T-cell (primary cell): ENCODE measurements at places on chromosomes 11 and 22.

DNA sequence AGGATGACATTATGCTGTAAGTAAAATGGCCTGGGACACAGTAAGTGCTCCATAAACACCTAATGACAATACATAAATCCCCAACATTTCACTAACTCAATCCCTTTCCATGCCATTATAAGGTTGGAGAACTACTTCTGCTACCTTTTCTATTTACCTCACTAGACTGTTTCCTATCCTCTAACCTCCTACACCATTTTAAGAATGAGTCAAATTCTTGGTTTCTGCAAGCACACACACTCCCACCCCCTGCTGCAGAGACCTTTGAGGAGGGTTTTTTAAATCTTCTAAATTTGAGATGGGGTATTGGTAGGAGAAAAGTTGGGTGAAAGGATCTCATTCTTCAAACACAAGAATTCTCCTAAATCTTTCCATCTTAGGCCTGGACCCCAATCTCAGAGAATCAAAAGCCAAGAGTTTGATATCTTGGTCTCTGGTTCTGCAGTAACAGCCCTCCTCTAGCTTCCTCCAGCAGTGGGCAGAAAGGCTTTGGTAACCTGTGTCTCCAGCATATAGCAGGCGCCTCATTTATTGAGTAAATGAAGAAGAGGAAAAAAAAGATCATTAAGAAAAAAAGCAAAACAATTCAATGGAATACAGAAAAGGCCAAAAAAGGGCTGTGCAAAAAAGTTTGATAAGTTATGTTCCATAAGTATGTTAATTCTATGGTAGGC, 42.3 kb downstream of the SYTL2 start:
- no peaks in the 10 kb centered on the region for H3K27me3 ChIP-seq
- no peak for DNase-seq
- H3K27ac ChIP-seq, result no peak overlapping the region
- H3K4me1 ChIP-seq, result no peaks in the 10 kb centered on the region

- H3K4me3 ChIP-seq, result no peak overlapping the region
- H3K27ac ChIP-seq, result no peak overlapping the region
- no peaks in the 10 kb centered on the region for H3K36me3 ChIP-seq
- DNase-seq, result no peak
Measured at GRCh38 chr11:31690041-31690440, 121.1 kb downstream of the PAX6 start.

- H3K27me3 ChIP-seq, result no peaks in the 10 kb centered on the region
- DNase-seq, result no peak
- peaks cover 4% of the 10 kb centered on the region for H3K36me3 ChIP-seq
- no peak overlapping the region for H3K27ac ChIP-seq
- peaks cover 6% of the 10 kb centered on the region for H3K4me1 ChIP-seq
- H3K4me3 ChIP-seq, result no peak overlapping the region
Measured at GRCh38 chr11:999009-999408, 37.5 kb downstream of the MUC6 start.

DNA sequence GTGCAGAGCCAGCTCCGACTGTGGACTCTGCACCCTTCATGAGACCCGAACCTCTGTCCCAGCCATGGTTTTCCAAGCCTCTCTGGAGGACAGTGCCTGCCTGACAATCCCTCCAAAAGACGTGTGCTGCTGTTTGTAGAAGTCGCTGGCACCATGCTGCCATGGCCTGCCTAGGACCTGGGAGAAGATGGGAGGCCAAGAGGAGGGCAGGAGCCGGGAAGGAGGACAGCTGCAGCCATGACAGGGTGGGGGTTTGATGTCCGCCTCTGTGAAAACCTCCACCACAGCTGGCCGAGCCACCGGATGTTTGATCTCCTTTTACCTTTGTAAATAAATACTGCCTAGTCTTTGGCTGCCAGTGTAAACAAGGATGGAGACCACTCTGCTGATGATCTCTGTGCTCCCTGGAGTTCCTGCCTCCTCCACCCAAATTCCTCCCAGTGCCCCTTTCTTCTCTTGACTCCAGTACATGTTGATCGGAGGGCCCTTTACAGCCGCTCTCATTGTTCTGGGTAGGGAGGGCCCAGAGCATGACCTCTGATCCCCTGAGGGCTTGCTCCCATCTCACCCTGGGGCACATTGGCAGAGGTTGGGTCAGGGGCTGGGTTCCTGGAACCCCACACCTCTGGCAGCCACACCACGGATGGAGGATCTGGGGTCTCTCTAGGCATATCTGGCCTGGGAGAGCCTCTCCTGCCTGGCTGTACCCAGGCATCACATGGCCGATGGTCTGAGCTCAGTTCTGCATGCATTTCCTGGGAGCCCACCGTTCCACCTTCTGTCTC, 66.9 kb downstream of the BCR start:
- no peak overlapping the region for H3K4me3 ChIP-seq
- peaks cover 98% of the 10 kb centered on the region for H3K4me1 ChIP-seq
- no peaks in the 10 kb centered on the region for H3K36me3 ChIP-seq

GRCh38 chr11:66115638-66116301, 45.7 kb downstream of the PACS1 start:
- H3K36me3 ChIP-seq, result no peaks in the 10 kb centered on the region
- peaks cover 77% of the 10 kb centered on the region for H3K4me1 ChIP-seq
- peak overlapping the region; percentile 71 for H3K27ac ChIP-seq
- H3K27me3 ChIP-seq, result no peaks in the 10 kb centered on the region

GRCh38 chr11:11391796-11392463, 38.9 kb upstream of the CSNK2A3 start:
- H3K27me3 ChIP-seq, result peaks cover 12% of the 10 kb centered on the region
- no peaks in the 10 kb centered on the region for H3K36me3 ChIP-seq
- no peak for DNase-seq
- no peak overlapping the region for H3K27ac ChIP-seq
- no peak overlapping the region for H3K4me3 ChIP-seq

GRCh38 chr11:40280159-40281051, 1179.0 kb downstream of the LRRC4C start:
- H3K36me3 ChIP-seq, result no peaks in the 10 kb centered on the region
- no peak overlapping the region for H3K27ac ChIP-seq
- no peak overlapping the region for H3K4me3 ChIP-seq
- DNase-seq, result no peak
- no peaks in the 10 kb centered on the region for H3K27me3 ChIP-seq

GRCh38 chr11:121311373-121311772, 18.8 kb downstream of the SC5D start:
- H3K4me1 ChIP-seq, result no peaks in the 10 kb centered on the region
- DNase-seq, result no peak
- peaks cover 20% of the 10 kb centered on the region for H3K36me3 ChIP-seq
- H3K4me3 ChIP-seq, result no peak overlapping the region
- H3K27ac ChIP-seq, result no peak overlapping the region

DNA sequence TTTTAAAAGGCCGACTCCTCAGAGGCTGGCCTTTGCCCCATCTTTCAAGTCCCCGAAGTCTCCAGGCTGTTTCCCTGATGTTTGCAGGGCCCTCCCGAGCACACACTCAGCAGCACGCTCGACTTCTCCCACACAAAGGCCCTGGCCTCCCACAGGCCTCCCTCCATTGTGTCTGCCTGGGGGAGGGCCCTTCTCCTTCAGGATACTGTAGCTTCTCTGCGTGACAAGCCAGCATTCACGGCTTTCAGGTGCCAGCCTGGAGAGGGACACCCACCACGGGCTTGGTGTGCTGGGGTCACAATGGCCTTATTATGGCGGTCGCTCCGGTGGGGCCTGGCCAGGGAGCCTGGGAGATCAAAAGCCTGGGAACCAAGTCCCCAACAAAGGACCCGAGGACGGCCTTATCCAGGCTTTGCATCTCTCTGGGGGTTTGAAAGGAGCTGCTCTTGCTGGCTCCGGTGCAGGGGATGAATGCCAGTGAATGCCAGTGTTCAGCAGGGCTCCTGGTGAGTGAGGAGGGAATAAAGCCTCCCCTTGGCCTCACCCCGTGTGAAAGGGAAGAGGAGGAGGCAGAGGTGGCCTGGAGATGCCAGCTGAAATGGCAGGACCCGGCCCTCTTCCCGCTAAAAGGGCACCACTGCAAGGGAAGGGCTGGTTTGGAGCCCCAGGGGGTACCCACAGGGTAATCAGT, 55.0 kb downstream of the TRAF6 start:
- H3K27ac ChIP-seq, result no peak overlapping the region
- no peaks in the 10 kb centered on the region for H3K27me3 ChIP-seq
- no peak overlapping the region for H3K4me3 ChIP-seq
- peaks cover 44% of the 10 kb centered on the region for H3K36me3 ChIP-seq
